Effector memory CD8-positive, alpha-beta T cell (primary cell): ENCODE measurements at places on chromosomes 12 and 14.
A peak's percentile ranks its signal among the peaks of the same experiment; 100 is the strongest.

DNA sequence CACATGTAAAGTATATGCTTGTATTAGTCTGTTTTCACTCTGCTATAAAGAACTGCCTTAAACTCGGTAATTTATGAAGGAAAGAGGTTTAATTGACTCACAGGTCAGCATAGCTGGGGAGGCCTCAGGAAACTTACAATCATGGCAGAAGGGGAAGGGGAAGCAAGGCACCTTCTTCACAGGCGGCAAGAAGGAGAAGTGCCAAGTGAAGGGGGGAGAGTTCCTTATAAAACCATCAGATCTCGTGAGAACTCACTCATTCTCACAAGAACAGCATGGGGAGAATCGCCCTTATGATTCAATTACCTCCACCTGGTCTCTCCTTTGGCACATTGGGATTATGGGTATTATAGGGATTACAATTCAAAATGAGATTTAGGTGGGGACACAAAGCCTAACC lies 229.5 kb upstream of the PLXNC1 start:
- no peaks in the 10 kb centered on the region for H3K36me3 ChIP-seq
- no peaks in the 10 kb centered on the region for H3K4me1 ChIP-seq
- no peak for DNase-seq
- no peaks in the 10 kb centered on the region for H3K27me3 ChIP-seq
- no peak overlapping the region for H3K27ac ChIP-seq

GRCh38 chr14:92487513-92488133 lies 26.0 kb upstream of the RIN3 start:
- no peak overlapping the region for H3K27ac ChIP-seq
- H3K4me3 ChIP-seq = no peak overlapping the region
- no peaks in the 10 kb centered on the region for H3K27me3 ChIP-seq

GRCh38 chr12:132432721-132433577 lies 57.0 kb upstream of the FBRSL1 start:
- no peak overlapping the region for H3K4me3 ChIP-seq
- H3K36me3 ChIP-seq = no peaks in the 10 kb centered on the region
- no peak overlapping the region for H3K27ac ChIP-seq

DNA sequence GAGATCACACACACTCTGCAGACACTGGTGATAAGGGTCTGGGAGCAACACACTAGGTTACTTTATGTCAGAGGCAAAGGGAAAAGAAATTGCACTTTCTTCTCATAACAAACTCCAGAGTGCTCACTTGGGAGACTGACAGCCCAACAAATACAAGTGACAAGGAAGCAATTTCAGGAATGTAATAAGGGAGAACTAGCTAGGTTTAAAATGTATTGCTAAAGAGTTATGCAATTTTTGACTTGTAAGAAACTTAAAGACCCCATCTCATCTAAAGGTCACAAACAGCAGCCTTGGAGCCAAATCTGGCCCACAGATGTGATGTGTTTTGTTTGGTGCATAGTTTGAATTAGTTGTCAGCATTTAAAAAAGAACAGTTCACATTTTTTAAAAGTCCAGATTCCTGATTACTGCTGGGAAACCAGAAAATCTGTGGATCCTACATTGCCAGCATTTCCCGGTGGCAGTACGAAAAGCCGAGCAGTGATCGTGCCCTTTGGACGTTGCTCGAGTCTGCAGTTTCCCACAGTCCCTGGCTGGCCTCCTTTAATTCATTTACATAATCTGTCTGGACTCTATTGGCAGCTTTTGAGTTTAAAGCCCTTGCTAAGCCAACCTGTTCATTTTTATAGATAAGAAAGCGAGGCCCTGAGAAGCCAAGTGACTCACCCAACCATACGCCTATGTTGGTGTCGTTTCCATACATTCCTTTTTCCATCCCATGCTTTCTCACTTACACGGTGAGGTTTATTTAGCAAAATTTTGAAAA lies 42.0 kb upstream of the ETV6 start:
- no peaks in the 10 kb centered on the region for H3K27me3 ChIP-seq
- no peak overlapping the region for H3K27ac ChIP-seq
- H3K36me3 ChIP-seq = no peaks in the 10 kb centered on the region
- no peak overlapping the region for H3K4me3 ChIP-seq
- DNase-seq = no peak

DNA sequence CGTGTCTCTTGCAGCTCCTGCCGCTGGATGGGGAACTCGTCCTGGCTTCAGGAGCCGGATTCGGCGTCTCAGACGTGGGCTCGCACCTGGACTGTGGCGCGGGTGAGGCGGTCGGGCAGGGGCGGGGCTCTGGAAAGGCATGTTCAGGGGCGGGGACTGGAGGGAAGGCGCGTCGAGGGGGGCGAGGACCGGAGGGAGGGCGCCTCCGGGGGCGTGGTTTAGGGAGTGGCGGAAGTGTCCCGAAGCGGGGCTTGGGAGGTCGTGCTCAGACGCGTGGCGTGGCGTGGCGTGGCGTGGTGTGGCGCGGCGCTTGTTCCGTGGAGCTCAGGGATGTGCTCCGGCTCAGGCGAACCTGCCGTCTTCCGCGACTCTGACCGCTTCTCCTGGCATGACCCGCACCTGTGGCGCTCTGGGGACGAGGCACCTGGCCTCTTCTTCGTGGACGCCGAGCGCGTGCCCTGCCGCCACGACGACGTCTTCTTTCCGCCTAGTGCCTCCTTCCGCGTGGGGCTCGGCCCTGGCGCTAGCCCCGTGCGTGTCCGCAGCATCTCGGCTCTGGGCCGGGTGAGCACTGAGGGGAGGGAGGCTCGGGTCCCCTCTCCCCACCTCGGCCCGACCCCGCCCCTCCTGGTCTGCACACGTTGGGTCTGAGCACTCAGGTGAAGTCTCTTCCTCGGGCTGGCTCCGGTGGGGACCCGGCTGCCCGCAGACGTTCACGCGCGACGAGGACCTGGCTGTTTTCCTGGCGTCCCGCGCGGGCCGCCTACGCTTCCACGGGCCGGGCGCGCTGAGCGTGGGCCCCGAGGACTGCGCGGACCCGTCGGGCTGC lies 6.2 kb downstream of the AMN start:
- peaks cover 7% of the 10 kb centered on the region for H3K4me1 ChIP-seq
- H3K27me3 ChIP-seq = peaks cover 18% of the 10 kb centered on the region
- peak; percentile 69 for DNase-seq
- peak overlapping the region; percentile 70 for H3K4me3 ChIP-seq
- H3K27ac ChIP-seq = no peak overlapping the region

GRCh38 chr14:55963295-55963694 lies 154.9 kb upstream of the PELI2 start:
- no peak overlapping the region for H3K27ac ChIP-seq
- H3K4me1 ChIP-seq = no peaks in the 10 kb centered on the region
- peaks cover 6% of the 10 kb centered on the region for H3K27me3 ChIP-seq
- no peak overlapping the region for H3K4me3 ChIP-seq
- no peaks in the 10 kb centered on the region for H3K36me3 ChIP-seq

DNA sequence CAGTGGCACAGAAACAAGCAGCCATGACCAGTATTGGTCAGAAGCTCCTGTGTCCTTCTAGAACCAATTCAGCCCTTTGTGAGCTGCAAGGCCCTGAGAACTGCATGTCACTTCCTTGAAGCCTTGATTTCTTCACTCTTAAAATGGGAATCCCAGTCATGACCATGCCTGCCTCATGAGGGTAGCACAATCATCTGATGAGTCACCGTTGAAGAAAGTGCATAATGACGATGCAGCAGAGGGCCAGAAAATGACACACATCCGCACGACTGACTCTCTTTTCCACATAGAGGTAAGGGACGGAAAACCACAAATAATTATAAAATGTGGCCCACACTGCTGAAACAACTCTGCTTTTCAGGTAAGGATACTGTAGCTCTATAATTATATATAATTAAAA lies 777.4 kb downstream of the BCL11B start:
- H3K27me3 ChIP-seq = no peaks in the 10 kb centered on the region
- no peaks in the 10 kb centered on the region for H3K4me1 ChIP-seq
- no peak overlapping the region for H3K27ac ChIP-seq
- no peak for DNase-seq
- no peak overlapping the region for H3K4me3 ChIP-seq
- no peaks in the 10 kb centered on the region for H3K36me3 ChIP-seq

- no peak overlapping the region for H3K4me3 ChIP-seq
- no peaks in the 10 kb centered on the region for H3K36me3 ChIP-seq
- no peaks in the 10 kb centered on the region for H3K4me1 ChIP-seq
- no peak overlapping the region for H3K27ac ChIP-seq
- DNase-seq = no peak
These were observed 47.6 kb upstream of the EIF5 start for GRCh38 chr14:103286460-103286859.

GRCh38 chr12:89067421-89068187 lies 284.7 kb downstream of the DUSP6 start:
- H3K27ac ChIP-seq = no peak overlapping the region
- no peak for DNase-seq
- no peaks in the 10 kb centered on the region for H3K4me1 ChIP-seq
- H3K36me3 ChIP-seq = no peaks in the 10 kb centered on the region
- no peak overlapping the region for H3K4me3 ChIP-seq

- no peak overlapping the region for H3K27ac ChIP-seq
- peaks cover 40% of the 10 kb centered on the region for H3K27me3 ChIP-seq
- H3K4me3 ChIP-seq = no peak overlapping the region
- H3K4me1 ChIP-seq = peaks cover 1% of the 10 kb centered on the region
- DNase-seq = no peak
These were observed 50.5 kb downstream of the SLC6A12 start for GRCh38 chr12:163406-163986.

- no peak overlapping the region for H3K4me3 ChIP-seq
- no peaks in the 10 kb centered on the region for H3K36me3 ChIP-seq
- DNase-seq = no peak
- no peak overlapping the region for H3K27ac ChIP-seq
- H3K4me1 ChIP-seq = no peaks in the 10 kb centered on the region
- no peaks in the 10 kb centered on the region for H3K27me3 ChIP-seq
These were observed 1585.3 kb upstream of the TMEM132C start for GRCh38 chr12:126681676-126682075.

DNA sequence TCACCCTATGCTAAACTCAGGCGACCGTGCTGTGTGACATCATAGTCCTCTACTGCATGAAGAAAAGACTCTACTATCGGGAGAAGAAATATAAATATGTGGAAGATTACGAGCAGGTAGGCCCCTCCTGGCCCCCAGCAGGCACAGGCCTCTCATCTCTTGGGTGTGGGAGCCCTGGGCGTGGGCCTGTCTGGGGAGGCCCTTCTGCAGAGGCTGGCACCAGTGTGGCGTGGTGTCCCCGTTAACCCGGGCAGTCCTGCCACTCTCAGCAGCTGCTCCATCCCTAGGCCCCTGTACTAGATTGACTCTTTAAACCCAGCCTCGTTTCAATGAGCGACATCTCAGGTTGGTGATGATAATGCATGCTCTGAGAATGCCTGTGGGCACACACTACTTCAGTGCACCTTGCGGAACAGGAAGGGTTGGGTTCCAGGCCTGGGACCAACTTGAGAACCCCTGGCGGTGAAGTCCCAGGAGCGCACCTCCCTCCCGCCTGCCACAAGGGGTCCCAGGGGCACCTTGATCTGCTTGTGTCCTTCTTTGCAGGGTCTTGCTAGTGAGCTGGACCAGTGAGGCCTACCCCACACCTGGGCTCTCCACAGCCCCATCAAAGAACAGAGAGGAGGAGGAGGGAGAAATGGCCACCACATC lies 23.2 kb downstream of the P2RX4 start:
- DNase-seq = no peak
- H3K27me3 ChIP-seq = no peaks in the 10 kb centered on the region
- H3K4me3 ChIP-seq = no peak overlapping the region

GRCh38 chr12:22993609-22994315 lies 368.8 kb downstream of the ETNK1 start:
- H3K27me3 ChIP-seq = no peaks in the 10 kb centered on the region
- DNase-seq = no peak
- H3K4me3 ChIP-seq = no peak overlapping the region
- H3K36me3 ChIP-seq = no peaks in the 10 kb centered on the region

GRCh38 chr14:91835197-91835919 lies 32.0 kb downstream of the TC2N start:
- peak overlapping the region; percentile 89 for H3K27ac ChIP-seq
- no peaks in the 10 kb centered on the region for H3K27me3 ChIP-seq
- H3K4me3 ChIP-seq = peak overlapping the region; percentile 78
- peaks cover 26% of the 10 kb centered on the region for H3K36me3 ChIP-seq
- peaks cover 70% of the 10 kb centered on the region for H3K4me1 ChIP-seq

DNA sequence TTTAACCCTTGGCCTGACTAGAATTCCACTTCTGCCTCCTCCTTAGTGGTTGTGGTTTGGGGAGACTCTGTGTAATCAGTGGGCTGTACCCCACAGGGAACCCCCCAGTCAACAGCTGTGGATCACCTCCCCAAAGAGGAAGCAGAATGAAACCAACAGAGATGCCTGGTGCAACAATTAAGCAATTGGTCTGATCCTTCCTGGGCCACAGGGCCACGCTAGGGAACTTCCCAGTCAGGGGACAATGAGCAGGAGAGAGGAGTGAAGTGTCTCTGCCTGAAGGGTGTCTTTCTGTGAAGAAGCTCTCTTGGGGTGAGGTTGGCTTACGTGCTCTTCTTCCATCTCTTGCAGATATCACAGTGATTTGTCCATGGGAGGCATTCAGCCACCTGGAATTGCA lies 8.2 kb downstream of the PDE6H start:
- no peak overlapping the region for H3K27ac ChIP-seq
- H3K4me1 ChIP-seq = peaks cover 22% of the 10 kb centered on the region
- H3K36me3 ChIP-seq = peaks cover 3% of the 10 kb centered on the region
- H3K4me3 ChIP-seq = no peak overlapping the region

- no peaks in the 10 kb centered on the region for H3K4me1 ChIP-seq
- H3K27me3 ChIP-seq = no peaks in the 10 kb centered on the region
- H3K27ac ChIP-seq = no peak overlapping the region
- H3K4me3 ChIP-seq = no peak overlapping the region
- peaks cover 23% of the 10 kb centered on the region for H3K36me3 ChIP-seq
- DNase-seq = no peak
These were observed 179.2 kb downstream of the CCDC91 start for GRCh38 chr12:28369483-28369882.

- no peak overlapping the region for H3K27ac ChIP-seq
- H3K4me1 ChIP-seq = no peaks in the 10 kb centered on the region
- H3K27me3 ChIP-seq = no peaks in the 10 kb centered on the region
- DNase-seq = no peak
These were observed 481.8 kb downstream of the TMEM117 start for GRCh38 chr12:44317651-44318126.

- H3K27ac ChIP-seq = no peak overlapping the region
- H3K4me3 ChIP-seq = no peak overlapping the region
- H3K27me3 ChIP-seq = no peaks in the 10 kb centered on the region
- H3K4me1 ChIP-seq = no peaks in the 10 kb centered on the region
These were observed 98.4 kb downstream of the EFCAB11 start for GRCh38 chr14:89855961-89856656.

DNA sequence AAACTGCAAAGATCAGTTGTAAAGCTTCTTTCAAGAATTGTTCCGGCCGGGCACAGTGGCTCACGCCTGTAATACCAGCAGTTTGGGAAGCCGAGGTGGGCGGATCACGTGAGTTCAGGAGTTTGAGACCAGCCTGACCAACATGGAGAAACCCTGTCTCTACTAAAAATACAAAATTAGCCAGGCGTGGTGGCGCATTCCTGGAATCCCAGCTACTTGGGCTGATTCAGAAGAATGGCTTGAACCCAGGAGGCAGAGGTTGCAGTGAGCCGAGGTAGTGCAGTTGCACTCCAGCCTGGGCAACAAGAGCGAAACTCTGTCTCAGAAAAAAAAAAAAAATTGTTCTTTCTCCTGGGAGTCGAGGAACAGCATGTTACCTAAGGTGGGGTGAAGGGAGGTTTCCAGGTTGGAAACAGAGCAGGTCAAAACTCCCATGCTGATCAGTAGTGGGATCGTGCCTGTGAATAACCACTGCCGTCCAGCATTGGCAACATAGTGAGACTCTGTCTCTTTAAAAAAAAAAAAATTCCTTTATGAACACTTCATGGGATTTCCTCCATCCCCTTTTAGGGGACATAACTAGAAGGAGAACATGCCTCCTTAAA lies 13.9 kb downstream of the FBXO34 start:
- H3K4me3 ChIP-seq = no peak overlapping the region
- DNase-seq = no peak
- H3K27me3 ChIP-seq = no peaks in the 10 kb centered on the region
